ENCODE measurements at places on chromosomes 2 and 18.

DNA sequence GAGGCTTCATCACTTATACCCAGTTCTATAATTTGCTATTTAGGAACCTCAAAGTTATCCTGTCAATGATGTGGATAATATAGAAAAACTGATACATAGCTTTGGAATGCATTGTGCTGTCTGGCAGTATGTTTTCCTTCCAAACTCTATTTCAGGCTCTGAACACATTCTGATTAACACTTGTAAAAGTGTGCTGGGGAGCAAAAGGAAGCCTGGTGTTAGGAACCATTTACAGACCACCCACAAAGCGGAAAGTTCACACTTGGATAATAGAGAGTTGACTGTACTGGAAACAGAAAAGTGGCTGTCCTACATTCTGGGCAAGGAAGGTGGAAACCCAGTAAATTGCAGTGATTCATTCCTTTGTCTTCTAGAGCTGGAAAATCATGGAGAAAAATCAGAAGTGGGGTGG is 114.5 kb upstream of the ZFP36L2 start:
- no peak for DNase-seq

- no peak for DNase-seq
Measured at GRCh38 chr2:51065276-51065675, 33.3 kb upstream of the NRXN1 start.

DNA sequence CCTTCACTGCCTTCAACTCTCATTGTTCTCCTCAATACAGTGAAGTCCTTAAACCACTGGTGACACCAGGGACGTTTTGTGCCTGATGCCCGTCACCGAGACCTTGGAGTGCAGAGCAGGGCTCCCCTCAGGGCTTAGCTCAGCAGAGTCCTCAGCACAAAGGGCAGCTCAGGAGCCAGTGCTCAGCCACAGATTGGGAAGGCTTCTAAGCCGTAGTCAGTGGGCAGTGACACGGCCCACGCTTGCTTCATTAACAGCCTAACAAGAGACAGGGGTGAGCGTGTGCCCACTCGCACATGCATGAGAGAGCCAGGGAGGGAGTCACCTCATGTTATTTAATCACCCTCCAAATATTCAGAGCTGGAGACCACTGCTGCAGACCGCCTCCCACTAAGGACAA is 137.5 kb downstream of the SH3RF3 start:
- DNase-seq: no peak

- DNase-seq: no peak
Measured at GRCh38 chr2:69316550-69316949, 70.5 kb downstream of the GFPT1 start.

GRCh38 chr2:216657980-216658379 is 24.8 kb downstream of the IGFBP2 start:
- no peak for DNase-seq

DNA sequence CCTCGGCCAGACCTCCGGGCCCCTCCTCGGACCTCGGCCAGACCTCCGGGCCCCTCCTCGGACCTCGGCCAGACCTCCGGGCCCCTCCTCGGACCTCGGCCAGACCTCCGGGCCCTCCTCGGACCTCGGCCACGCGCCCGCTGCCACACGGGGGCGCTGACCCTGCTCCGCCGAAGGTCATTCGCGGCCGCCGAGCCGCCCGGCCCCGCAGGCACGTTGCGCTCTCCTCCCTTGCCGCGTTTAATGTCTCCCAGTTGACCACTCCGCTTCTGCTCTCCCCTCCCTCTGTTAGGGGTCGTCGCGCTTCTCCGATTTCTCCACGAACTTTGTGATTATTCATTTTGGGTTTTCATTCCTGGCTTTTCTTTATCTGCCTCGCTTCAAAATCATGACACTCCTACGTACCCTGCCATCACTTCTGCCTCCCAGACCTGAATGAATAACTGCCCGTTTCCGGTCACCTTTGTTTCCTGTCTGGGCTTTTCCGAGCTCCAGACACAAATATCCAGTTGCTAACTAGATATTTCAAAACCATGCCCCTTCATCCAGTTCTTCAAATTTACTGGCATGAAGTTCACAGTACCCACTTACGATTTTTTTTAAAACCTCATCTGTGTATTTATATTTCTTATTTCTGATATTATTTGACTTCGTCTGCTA is 14.8 kb upstream of the COLEC12 start:
- no peak for DNase-seq

DNA sequence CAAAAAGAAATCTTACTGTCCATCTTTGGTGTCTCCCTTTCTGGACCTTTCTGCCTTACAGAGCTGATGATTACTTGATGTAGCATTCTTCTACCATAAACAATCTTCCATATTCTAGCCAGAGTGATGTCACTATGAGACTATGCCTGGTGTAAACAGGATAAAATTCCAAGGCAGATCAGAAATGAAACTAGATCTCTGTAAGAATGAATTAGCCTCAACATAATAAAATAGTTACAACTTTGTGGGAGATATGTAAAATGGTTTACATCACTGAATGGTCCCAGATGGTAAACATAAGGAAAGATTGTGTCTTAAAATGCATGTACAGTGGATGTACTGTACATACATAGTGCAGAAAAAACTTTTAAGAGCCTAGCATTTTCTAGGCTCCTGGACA is 112.3 kb upstream of the ZNF521 start:
- no peak for DNase-seq

- no peak for DNase-seq
Measured at GRCh38 chr2:239855863-239856587, 169.1 kb downstream of the NDUFA10 start.

DNA sequence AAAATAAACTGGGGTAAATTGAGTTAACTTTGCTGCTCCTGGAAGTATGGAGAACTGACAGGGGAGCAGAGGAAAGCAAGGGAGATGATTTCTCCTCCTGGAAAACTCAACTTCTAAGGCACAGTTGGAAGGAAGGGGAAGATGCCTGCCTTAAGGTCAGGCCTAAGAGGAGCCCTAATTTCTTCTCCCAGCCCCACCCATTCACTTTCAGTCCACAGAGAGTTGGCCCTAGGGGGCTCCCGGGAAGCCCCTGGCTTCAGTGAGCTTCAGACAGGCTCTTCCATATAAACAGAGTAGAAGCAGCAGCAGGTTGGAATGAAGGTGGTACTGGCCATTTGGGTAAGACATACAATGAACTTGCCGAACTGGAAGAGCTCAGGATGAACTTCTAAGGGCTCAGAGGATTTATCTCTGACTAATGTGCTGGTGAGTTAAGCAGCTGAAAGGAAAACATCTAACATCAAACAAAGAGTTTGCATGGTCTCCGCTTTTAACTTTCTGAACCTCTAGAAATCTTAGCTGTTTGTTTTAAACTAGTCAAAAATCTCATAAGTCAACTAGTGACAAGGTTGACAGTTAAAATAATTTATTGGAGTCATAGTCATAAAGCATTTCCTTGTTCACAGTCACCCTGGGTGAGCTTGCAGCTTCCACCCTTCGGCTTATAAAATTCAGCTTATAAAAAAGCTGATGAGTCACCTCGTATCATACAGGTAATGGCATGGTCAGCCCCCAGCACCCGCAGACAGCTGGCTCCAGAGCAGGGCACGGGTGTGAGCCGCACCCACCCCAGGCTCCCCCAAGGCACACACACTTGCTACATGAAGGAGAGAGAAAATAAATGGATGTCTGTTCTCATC is 9.8 kb downstream of the MALL start:
- no peak for DNase-seq

DNA sequence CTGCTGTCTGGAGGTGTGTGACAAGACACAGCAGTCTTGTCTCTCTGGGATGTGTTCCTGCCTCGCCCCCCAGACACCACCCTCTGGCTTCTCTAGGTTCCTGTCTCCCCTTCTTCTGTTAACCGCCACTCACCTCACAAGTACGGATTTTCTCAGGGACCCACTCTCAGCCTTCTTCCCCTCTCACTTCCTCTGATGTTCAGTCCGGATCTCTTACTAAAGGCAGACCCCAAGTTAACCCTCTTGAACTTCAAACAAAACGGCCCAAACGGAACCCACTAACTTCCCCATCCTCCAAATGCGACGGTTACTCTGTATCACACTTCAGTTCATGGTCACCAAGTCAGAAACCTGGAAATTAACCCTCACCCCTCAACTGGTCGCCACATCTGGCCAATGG is 32.0 kb downstream of the B4GALT6 start:
- DNase-seq: no peak

- DNase-seq: no peak
Measured at GRCh38 chr2:6052649-6053048, 360.5 kb downstream of the SOX11 start.

DNA sequence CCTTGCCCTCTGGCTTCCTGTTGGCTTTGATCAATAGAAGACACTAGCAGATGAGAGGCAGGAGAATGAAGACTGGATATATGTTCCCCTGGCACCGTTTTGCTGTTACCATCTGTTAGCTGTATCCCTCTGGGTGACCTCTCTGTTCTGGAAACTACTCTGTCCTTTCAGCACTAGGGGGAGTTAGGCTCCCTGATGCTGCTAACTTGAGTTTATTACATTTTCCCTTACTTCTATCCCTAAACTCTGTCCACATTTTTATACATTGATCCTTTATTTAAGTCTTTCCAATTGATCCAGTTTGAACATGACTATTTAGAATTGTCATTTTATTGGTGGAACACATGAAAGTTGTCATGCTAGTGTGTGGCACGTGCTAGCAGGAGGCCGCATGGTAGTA is 1014.3 kb upstream of the CDH2 start:
- DNase-seq: no peak

DNA sequence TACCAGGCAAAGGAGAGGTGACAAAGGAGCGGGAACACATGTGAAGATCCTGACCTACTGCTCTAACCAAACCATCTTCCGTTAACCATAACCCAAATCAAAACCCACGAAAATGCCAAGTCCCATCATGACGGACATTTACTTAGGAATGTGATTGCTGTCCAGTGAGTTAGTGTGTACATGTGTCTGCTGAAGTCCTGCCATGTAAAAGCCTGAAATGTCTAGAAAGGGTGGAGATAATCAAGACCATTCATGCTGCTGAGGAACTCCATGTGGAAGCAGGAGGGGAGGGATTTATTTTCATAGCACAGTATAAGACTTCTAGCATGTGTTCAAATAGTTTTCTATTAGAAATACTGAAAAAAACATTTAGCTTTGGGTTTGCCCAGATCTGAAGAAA is 137.0 kb upstream of the BOD1L2 start:
- no peak for DNase-seq

- DNase-seq: no peak
Measured at GRCh38 chr18:24462838-24463775, 2.7 kb downstream of the HRH4 start.

- DNase-seq: no peak
Measured at GRCh38 chr2:43086451-43087221, 139.8 kb downstream of the ZFP36L2 start.

DNA sequence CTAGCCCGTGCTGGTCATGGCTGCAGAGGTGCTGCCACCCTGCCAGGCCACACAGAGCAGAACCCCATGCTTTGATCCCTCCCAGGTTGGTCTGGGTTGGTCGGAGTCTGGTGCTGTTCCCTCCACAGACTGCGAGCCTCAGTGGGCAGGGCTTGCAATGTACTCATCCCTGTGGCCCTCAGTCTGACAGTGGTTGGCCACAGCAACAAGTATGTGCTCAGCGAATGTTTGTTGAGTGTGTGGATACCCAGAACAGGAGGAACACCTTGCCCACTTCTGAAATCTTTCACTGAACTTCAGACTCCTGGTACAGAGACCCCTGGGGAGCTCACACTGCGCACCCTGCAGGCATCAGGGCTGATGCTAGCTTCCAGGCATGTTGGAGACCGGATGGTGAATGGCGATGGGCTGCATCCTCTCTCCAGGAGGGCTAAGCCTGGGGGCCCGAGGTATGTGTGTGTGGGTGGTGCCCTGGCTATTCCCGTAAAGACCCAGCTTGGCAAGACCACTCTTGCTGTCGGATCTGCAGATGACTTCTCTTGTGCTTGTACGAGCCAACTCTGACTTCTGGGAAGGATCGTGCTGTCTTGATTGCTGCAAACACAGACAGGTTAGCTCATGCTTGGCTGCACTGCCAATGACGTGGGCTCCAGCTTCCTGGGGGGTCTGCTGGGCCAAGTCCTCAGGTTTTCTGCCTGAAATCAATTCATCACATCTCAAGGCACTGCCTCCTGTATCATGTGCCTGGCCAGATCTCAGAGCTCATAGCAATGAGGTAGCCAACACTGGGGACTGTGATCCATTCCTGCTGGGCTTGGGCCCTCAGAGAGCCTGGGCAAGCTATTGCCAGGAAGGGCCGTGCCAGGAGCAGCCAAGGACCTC is 43.7 kb downstream of the RHOB start:
- DNase-seq: no peak

DNA sequence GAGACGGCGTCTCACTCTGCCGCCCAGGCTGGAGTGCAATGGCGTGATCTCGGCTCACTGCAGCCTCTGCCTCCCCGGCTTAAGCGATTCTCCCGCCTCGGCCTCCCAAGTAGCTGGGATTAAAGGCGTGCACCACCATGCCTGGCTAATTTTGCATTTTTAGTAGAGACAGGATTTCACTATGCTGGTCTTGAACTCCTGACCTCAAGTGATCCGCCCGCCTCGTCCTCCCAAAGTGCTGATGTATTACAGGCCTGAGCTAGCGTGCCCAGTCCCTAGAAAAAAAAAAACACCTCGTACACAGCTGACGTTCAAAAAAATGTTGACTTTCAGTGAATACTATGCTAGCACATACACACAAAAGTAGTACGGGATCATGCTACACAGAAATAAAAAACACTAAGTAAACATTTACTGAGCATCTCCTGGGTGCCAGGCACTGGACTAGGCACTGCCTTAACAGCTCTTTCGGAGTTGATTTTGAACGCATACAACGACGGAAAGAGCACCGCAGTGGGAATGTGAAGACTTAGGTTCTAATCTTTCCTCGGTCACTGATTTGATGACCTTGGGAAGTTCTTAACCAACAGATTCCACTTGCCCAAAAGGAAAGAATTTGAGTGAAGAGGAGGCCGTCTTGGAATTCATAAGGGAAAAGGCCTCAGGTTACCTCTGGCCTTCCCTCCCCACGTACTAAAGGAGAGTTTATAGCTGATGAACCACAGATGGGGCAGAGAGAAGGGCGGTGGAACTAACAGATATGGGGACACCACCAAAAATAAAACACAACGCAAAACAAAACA is 1.1 kb downstream of the DNAJC27 start:
- no peak for DNase-seq

- DNase-seq: no peak
Measured at GRCh38 chr18:28248653-28249052, 71.7 kb upstream of the CDH2 start.

Measured in activated gamma-delta T cell treated with anti-CD3 and anti-CD28 coated beads, Interleukin-2, amount 50 U/mL, for 16 hours (primary cell).